ENCODE measurements at places on chromosomes 12 and 14. TPM values are rescaled to one million over a fixed set of nuclear protein-coding genes. Genes with fewer than 3 reads are reported as not detected.

Gene SLC41A2
- total RNA-seq: 19.7 TPM

Gene TMPRSS12
- total RNA-seq: not detected

DNA sequence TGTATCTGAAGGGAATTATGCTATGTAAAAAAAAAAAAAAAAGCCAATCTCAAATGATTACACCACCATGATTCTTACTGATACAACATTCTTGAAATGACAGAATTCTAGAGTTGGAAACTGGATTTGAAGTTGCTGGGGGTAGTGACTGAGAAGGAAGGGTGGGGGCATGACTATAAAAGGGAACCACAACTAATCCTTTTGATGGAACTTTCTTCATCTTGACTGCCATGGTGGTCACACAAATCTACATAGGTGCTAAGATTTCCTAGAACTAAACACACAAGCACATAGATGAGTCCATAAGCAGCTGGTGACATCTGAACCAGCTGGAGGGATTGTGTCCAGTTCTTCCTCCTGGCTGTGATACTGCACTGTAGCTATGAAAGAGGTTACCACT lies 51.4 kb downstream of the CLMN start:
- no peak for DNase-seq

- DNase-seq: no peak
Observed at GRCh38 chr14:31320216-31320615, 100.1 kb downstream of the HEATR5A start.

GRCh38 chr14:96065661-96066459 lies 26.7 kb downstream of the C14orf132 start:
- DNase-seq: no peak

DNA sequence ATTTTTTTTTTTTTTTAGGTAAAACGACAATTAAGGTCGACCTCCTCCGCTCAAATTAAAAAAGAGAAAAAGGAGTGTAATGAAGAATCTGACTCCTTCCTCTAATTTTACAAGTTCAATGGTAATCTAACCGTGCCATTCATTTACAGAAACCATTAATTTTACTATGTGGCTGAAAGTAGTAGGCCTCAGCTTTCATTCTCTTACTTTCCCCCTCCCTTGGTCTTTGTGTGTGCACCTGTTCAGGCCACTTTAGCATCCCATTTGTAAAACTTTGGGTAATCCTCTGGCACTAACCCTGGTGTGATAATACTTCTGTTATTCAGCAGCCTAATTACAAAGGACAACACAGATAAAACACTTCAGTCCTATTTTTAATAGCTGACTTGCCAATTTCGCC lies 128.1 kb downstream of the ASCL1 start:
- DNase-seq: no peak

DNA sequence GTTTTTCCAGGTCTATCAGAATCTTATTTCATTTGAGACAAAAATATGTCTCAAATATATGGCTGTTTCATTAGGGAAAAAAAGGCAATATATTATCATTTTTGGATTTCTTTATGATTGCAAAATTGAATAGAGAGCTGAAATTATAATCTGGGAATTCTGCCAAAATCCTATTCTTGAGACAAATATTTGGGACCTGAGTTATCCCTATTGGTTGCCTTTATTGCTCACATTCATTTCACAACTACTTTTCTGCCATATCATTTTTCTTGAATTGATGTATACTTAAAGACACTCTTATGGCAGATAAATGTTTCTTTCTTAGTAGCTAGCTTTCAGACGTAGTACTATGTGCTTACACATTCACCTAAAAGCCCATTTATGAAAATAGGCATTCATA lies 241.6 kb upstream of the NOVA1 start:
- DNase-seq: no peak

DNA sequence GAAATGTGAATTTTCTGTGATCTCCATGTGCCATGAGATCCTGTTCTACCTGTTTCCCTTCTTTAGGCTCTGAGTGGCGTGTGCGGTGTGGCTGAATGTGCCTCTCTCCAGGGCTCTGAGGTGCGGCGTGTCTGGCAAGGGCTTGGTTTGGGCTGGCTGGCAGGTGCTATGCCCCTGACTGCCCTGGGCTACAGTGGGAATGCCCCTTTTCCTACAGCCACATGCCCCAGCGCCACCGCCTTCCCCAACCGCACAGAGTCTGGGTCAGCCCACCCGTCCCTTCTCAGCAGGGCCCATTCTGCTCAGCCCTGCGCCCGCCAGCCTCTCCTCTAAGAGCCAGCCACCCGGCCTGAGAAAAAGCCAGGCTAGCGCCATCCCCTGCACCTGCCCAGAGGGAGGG lies 24.7 kb downstream of the BTBD6 start:
- DNase-seq: no peak
